ENCODE measurements at places on chromosomes 1 and 21.

DNA sequence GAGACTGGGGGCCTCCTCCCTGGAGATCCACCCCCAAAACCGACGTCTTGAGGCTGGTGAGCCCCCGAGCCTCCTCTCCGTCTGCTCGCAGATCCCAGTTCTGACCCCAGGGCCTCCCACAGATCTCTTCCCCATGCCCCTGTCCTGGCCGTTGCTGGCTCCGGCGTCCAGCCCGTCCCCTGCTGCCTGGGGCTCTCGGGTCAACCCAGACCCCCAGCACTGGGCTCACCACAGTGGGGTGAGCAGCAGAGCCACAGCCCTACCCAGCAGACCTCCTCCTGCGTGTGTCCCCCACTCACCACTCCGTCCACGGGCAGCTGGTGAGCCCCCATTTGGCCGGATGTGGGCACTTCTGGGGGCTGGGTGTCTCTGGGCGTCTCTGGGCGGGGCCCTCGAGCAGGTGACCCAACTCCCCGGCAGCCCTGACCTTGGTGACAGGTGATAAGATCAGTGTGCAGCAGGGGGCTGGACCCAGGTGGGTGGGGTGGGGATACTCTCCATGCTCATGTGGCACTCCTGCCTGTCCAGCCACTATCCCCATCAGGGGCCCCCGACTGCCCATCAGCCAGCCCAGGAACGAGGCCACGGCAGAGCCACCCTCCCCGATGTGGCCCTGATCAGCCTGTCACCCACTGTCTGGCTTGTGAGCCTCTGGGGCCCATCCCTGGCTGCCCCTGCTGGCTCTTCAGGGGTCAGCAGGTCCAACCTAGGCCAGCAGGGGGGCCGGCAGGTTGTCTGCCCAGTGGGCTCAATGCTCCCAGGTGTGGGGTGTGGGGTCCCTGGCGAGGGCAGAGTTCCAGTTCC lies 709 bp downstream of the TNFRSF14 start:
- DNase-seq = no peak

- DNase-seq = no peak
These were observed 28.7 kb downstream of the RPRD2 start for GRCh38 chr1:150392627-150393026.

DNA sequence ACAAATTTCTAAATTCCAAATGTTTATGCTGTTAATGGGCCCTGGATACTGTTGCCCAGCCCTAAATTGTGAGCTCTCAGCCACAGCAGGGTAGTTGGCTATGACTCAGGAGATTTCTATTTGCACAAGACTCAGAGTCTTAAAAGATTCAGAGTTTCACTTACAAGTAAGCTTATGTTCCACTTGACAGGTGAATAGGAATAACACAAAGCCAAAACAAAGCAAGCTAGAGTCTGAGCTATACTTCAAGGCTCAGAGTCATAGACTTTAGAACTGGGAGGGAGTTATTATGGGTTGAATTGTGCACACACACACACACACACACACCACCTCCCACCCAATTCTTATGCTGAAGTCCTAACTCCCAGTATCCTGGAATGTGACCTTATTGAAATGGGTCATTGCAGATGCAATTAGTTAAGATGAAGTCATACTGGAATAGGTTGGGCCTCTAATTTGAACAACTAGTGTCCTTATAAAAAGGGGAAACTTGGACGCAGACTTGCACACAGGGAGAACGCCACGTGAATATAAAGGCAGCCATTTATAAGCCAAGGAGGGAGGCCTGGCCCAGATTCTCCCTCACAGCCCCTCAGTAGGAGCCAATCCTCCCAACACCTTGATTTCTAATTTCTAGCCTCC lies 30.2 kb downstream of the PRDX6 start:
- peak; percentile 14 for DNase-seq

- DNase-seq = no peak
These were observed 11.5 kb downstream of the TMPRSS3 start for GRCh38 chr21:42384156-42384945.

- DNase-seq = peak; percentile 55
These were observed 499 bp upstream of the SH3GLB1 start for GRCh38 chr1:86703696-86704457.

DNA sequence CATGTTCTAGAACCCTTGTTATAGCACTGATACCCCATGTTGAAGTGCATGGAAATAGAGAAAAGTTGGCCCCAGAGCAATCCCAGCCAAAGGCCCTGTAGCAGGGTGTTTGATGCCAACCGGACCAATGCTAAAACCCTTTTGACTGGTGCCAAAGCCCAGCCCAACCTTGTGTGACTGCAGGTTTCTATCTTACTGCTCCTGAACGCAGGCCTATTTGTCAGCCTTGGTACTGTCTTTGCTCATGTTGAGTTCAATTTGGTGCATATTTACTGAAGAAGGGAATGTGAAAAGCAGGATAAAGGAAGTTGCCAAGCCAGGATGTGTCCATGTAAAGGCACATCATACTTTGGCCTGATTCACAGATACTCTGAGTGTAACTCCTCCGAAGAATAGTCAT lies 51.7 kb upstream of the NFASC start:
- DNase-seq = no peak

DNA sequence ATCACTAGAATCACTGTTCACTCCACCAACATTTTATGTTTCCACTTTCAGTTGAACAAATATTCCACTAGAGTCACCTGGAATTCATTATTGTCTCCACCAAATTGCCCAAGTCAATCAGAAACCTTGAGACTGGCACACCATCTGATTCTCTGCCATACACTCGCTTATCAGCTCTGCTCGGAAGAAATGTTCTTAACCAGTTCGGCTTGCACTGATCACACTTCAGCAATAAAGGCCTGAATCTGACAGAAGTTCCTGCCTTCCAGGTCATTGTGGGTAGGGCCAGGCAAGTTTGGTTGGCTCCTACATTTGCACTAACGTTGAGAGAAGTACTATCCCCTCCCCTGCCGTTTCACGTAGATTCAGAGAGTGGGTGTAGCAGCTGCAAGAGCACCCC lies 10.0 kb downstream of the TPM3 start:
- DNase-seq = no peak

- DNase-seq = no peak
These were observed 829 bp downstream of the PEA15 start for GRCh38 chr1:160206036-160206389.

DNA sequence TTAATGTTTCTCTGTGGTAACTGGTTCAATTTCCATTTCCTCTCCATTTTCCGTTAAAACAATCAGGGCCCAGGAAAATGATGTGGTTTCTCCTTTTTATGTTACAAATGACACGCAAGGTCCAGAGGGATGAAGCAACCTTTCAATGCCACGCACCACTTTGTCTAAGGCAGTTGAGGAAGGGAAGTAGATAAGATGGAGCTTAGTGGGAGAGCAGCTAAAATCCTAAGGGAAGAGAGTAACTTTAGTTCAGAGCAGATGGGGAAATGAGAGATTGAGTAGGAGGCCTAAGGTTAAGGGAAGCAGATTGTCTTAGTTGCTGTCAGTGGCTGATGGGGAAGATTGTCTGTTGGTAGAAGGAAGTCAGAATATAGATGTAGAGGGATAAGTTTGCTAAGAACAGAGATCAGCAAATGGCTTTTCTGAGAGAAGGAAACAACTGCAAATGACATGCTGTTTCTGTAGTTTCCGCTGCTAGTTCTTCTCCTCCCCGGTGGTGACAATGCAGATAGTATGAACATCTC lies 660 bp downstream of the CD1C start:
- DNase-seq = peak; percentile 10

DNA sequence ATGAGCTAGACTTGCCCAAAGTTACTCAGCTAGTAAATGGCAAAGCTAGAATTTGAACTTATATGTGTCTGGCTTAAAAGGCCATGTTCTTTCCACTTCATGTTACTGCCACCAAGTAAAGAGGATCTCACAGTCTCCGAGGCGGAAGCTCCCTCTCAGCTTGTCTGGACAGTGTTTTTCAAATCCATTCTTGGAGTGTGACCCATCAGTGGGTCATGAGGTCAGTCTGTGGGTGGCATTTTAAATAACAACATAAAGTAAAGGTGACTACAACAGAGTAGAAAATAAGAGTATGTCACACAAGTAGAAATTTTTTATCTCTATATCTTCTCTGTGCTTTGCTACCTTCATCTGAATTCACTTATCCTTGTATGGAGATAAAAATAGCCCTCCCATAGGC lies 3.2 kb upstream of the HMGB4 start:
- DNase-seq = no peak

DNA sequence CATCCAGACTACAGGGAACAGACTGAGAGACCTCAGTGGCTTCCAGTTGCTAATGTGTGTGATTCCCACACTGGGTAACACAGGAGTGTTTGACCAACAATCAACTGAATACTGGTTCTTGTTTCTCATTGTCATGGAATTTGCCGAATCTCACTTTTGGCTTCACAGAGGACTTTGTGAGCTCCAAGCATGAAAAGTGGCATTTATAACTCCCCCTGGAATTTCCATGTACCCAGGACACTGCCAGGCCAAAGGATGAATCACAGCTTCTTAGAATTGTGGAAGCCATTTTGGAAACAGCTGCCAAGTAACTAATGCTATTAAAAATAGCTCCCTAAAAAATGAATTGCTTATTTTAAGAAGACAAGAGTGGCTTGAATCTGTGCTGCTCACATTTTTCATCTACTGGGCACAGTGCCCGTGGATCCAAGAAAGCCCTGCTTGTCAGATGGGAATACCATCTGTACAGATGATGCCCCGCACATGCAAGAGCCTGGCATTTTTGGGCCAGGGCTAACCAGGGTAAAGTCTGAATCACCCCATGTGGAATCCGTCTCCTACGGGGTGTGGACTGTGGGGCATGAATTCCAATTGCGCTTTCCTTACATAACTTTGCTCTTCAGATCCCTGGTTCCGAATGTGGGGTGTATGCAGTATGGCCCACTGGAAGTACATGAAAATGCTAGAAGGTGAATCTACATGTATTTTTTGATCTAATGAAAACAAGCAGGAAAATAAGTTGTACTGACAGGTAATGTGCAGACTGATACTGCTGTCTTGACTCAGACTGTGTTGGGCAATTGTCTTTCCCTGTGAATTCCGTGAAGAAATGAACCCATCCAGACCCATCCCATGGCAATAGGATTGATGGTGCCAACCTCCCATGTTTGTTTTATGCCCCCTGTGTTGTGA lies 487.3 kb downstream of the SIPA1L2 start:
- peak; percentile 19 for DNase-seq

- DNase-seq = peak; percentile 29
These were observed 56.7 kb downstream of the MRPS6 start for GRCh38 chr21:34129901-34130715.

GRCh38 chr1:209641832-209642172 lies 10.4 kb downstream of the LAMB3 start:
- peak; percentile 93 for DNase-seq

DNA sequence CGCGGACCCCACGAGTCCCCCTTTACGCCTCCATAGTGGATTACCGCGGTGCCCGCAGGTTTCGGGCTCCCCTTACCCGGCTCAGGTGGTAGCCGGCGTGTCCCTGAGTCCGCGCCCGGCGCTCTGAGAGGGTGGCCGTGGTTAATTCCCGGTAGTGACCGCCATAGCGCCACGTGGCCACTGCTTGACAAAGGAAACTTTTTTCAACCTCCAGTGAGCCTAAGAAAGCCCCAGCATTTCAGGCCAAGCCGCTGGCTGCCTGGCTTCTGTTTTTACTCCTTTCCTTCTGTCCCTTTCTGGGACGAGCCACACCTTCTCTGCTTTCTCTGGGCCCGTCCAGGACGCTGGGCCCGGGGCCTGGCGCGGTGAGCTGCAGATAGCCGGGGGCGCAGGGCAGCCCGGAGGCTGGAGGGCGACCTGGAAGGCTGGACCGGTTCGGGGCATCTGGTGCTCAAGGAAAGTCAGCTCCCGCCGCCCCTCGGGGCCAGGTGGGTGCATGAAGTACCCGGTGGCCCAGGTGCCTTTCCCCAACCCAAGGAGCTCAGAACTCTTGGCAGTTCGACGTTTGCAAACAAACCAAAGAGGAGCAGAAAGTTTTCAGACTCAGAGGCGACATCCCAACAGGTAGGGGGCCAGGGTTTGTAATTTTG lies 540 bp upstream of the C1orf198 start:
- no peak for DNase-seq

DNA sequence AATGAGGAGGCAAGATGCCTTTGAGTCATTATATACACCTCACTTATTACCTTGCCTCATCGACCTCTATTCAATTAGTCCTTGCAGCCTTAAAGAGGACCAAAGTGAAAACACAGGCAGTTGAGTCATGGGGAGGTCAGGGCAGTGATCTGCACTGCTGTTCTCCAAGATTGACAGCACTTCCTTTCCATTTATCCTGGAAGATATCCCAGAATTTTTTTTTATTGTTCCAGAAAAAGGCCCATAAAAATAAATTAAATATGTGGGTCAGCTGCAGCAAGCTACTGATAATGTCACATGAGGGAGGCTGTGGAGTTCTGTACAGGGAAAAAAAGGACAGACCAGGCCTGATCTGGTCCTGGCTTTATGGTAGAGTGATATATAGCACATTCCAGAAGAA lies 33.2 kb upstream of the CDC42BPA start:
- DNase-seq = no peak

- DNase-seq = no peak
These were observed 38.3 kb upstream of the GJA5 start for GRCh38 chr1:147798731-147799130.

GRCh38 chr1:185861630-185862029 lies 127.4 kb downstream of the HMCN1 start:
- DNase-seq = no peak

GRCh38 chr1:6848816-6849215 lies 63.6 kb downstream of the CAMTA1 start:
- no peak for DNase-seq

DNA sequence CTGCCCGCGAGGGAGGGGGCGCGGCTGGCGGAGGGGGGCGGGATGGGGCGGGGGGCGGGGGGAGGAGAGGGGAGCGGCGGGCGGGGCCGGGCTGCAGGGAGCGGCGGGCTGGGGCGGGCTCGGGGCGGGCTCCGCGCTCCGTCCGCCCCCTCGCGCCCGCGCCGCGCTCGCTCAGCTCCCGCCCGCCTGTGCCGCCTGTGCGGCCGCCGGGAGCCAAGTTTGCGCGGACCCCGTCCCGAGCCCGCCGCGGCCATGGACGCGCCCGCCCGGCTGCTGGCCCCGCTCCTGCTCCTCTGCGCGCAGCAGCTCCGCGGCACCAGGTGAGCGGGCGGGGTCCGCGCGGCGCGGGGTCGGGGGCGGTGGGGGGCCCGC lies at the start of gene GABRD:
Gene GABRD, plus strand, starts transcription at position 174 of the 372 bp plus-strand sequence. Its CDS starts 79 bp downstream, at position 253.
- no peak for DNase-seq
